ENCODE measurements at places on chromosomes 4 and X.

GRCh38 chr4:87019246-87019791 is 84.5 kb downstream of the AFF1 start:
- DNase-seq: no peak

- no peak for DNase-seq
Measured at GRCh38 chrX:39542316-39542715, 555.4 kb downstream of the BCOR start.

DNA sequence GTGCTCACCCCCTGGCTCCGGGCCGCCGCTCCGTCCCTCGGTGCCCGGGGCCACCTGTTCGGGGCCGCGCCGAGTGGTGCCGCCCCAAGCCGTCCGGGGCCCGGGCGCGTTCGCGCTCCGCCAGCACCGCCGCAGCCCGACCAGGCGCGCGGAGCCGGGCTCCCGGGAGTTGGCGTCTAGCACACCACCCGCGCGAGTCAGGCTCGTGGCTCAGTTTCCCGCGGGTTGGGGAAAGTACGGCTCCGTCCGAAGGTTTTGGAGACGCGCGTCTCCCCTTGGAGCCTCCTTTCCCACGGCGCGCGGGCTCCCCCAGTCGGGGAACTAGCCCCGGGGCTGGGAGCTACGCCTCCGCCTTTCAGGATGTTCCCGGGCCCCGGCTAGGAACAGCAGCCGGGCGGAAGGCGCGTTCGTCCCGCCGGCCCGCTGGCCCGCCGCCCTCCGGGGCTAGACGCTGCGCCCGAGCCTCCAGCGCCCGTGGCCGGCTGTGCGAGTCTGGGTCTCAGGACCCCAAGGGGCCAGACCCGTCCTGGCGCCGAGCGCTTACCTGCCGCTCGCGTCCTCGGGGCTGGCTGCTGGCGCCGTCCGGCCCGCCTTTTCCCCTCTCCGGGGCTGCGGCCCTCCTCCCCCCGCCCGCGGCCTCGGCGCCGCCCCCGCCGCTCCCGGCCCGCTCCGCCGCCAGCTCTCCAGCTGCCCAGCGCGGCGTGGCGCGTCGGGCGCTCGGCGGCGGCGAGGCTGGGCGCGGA is at the start of gene ADGRG2:
Gene ADGRG2 (minus strand): TSS at position 571 of the 743 bp plus-strand sequence. CDS start 53,634 bp downstream, outside the sequence.
- DNase-seq: no peak

- DNase-seq: no peak
Measured at GRCh38 chrX:53587795-53588420, 98.6 kb downstream of the HUWE1 start.

GRCh38 chrX:153517946-153518834 is 748 bp downstream of the ATP2B3 start:
- no peak for DNase-seq

DNA sequence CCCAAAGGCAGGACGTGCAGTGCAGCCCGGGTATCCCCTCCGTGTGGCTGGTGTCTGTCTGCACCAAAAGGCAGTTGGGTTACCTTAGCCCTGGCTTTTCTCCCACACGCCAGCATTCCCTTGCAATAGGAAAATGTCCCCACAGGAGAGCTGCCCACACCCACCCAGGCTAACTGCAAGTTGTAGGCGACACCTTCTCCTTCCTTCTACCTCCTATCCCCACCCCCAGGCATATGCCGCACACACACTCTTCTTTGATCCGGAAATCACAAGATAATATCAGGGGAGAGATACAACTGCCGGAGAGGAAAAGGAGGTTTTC is 444 bp upstream of the APBB2 start:
- DNase-seq: no peak

DNA sequence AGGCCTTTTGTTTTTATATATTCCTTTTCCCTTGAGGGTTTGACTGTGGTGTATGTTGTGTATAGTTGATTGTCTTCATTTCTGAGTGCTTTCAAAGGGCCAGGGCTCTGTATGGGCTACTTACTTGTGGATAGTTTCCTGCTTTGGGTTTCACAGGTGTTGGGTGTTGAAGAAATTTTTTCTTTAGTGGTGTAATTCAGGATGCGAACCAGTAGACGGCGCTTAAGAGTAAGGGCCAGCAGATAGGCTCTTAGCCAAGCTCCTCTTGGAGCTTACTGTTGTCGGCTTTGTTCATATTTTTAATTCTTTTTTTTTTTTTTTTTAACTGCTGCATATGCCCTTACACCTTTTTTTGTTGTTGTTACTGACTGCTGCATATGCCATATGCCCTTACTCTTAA is 276.3 kb upstream of the GALNT7 start:
- DNase-seq: no peak

- DNase-seq: no peak
Measured at GRCh38 chr4:48032721-48033120, 16.1 kb downstream of the NIPAL1 start.

GRCh38 chrX:32141841-32142240 is 1069.5 kb downstream of the DMD start:
- no peak for DNase-seq

DNA sequence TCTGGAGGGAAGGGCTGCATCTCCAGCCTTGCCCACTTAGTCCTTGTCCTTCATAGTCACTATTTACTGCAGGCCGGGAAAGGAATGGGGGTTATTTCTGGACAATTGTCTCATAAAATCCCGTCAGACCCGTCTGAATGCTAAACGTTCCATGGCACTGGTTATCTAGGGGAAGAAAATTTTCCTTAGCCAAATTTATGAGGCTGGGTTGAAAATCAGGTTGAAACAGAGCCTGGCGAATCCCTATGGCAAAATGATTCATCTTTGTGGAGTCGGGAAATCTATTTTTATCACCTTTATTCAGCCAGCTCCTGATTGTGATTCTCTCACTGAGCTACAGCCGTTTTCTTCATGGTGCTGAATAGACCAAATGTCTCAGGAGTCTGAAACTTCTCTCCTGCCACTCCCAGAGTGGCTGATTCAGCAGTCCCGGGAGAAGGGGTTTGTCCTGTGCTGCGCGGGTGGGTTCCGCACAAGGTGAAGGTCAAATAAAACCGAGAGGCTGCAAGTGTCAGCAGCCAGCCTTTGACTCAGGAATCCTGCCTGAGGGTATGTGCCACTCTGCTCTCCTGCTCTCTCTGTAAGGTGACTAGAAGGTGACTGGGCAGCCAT is 1.0 kb downstream of the LIMCH1 start:
- no peak for DNase-seq

DNA sequence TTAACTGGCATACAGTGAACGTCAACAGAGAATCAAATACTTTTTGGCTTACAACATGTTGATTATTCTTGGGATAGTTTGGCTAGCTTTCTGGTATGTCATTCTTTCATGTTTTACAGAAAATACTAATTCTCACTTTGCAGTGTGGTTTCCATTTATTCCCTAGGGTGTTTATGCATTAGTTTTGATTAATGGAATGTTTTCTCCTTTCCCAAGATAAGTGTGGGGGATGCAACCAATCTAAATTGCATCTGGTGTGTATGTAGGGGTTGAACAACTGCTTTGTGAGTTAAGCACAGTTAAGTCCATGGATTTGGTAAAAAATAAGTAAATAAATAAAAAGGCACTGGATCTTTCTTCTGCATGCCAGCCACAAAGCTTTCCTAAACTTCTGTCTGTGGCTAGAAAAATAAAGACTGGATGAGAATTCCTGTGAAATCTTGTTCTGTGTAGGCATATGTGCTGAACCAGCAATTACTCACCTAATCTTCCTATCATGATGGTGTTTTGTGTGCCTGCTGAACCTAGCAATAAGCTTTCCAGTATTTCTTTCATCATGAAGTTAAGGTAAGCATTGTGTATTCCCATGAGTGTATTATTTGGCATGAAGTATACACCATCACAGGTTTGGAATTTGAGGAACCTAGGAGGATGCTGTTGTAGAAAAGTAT is 50.6 kb upstream of the TENM3 start:
- DNase-seq: no peak

- no peak for DNase-seq
Measured at GRCh38 chr4:172601195-172601594, 567.4 kb upstream of the GALNT7 start.

DNA sequence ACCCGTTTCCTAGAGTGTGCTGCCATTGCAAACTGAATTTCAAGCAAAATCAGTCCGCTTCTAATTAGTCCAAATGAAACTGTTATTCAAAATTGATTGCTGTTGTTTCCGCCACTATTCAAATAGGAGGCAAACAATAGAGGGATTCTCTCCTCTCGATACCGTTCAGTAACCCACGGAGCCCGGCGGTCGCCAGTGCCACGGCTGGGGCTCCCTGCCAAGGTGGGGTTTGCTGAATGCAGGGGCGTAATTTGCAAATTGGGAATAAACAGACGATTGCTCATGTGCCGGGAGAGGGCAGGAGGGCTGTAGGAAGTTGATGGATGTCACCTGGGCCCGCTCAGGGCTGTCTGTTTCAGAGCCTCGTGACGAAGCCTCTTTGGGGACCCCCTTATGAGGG is 8.8 kb downstream of the ADRA2C start:
- no peak for DNase-seq
